Kidney epithelial cell (primary cell): ENCODE measurements at places on chromosomes 5 and 9. TPM values are rescaled to one million over a fixed set of nuclear protein-coding genes. Genes with fewer than 3 reads are reported as not detected.

The FOXD4L6 gene
- not detected in 2 replicates for total RNA-seq

The FLT4 gene
- total RNA-seq: 1.1 and 2.6 TPM in 2 replicates

The SLC12A7 gene
- total RNA-seq: 50.3 and 63.3 TPM in 2 replicates

The FAM153A gene
- 0.41 TPM in 1 of 2 replicates, not detected in the other for total RNA-seq

The PCDHB2 gene
- 5.7 and 5.8 TPM in 2 replicates for total RNA-seq

The ANXA2R gene
- 0.34 and 0.79 TPM in 2 replicates for total RNA-seq

The SLCO6A1 gene
- not detected in 2 replicates for total RNA-seq

The ADGRV1 gene
- total RNA-seq: 2.7 and 3.5 TPM in 2 replicates

The ANKRD33B gene
- total RNA-seq: 5.0 and 5.5 TPM in 2 replicates

- DNase-seq: no peak
Observed at GRCh38 chr5:154482528-154483449, 4.8 kb upstream of the HAND1 start.

- DNase-seq: no peak
Observed at GRCh38 chr5:56760723-56761122, 54.6 kb upstream of the MAP3K1 start.

- DNase-seq: no peak
Observed at GRCh38 chr5:74767579-74767913, 497 bp downstream of the NSA2 start.
